H7 (cell line): ENCODE measurements at places on chromosomes 3 and 15.

- DNase-seq = no peak
Observed at GRCh38 chr3:61637088-61638051, 76.0 kb downstream of the PTPRG start.

DNA sequence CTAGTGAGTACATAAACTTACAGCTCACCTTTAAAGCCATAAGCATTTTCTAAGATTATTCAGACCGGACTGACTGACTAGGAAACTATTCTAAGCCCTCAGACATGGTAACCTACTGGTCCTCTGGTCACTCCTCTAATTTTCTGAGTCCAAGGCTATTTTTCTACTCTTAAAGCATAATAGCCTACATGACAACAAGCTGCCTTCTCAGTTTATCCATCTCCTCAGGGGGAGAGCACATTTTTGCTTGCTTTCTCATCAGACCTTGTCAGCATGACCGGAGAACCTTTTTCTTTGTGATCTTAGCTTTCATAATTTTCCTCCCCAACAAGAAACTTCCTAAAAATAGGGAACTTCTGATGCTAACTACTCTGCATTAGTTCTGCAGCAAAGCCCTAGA lies 38.4 kb downstream of the UBP1 start:
- no peak for DNase-seq

GRCh38 chr3:45137656-45138181 lies 8.5 kb downstream of the CDCP1 start:
- no peak for DNase-seq

DNA sequence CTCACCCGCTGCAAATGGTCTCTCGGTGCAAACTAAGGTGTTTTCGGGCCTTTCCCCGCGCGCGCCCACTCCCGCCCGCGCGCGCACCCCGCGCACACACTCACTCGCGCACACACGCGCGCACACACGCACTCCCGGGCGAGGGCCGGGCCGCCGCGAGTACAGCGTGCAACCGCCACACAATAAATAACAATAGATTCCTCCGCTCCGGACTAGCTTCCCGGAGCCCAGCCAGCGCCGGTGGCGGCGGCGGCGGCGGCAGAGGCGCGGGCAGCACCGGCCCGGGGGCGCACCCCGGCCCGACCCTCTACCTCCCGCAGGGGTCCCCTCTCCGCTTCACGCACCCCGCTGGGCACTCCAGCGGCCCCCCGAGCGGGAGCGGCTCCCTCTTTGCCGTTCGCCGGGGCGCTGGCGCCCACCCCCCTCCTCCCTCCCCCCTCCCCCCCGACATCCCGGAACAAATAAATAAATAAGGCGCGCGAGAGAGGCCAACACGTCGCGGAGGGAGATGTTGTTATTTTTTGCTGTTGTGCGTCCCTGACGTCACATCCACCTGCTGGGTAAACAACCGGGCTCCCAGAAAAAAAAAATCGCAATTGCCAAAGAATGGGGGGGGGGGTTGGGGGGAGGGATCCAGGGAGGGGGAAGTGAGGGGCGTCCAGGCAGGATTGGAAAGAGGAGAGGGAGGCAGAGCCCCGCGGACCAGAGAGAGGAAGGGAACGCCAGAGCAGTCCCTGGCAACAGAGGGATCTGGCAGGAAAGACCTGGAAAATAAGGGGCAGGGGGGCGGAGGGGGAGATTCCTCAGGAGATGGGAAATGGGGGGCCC lies at the start of gene FOXP1:
Gene FOXP1 (minus strand): TSS at position 163 of the 828 bp plus-strand sequence. CDS start 385,347 bp downstream, outside the sequence.
- peak; percentile 82 for DNase-seq

DNA sequence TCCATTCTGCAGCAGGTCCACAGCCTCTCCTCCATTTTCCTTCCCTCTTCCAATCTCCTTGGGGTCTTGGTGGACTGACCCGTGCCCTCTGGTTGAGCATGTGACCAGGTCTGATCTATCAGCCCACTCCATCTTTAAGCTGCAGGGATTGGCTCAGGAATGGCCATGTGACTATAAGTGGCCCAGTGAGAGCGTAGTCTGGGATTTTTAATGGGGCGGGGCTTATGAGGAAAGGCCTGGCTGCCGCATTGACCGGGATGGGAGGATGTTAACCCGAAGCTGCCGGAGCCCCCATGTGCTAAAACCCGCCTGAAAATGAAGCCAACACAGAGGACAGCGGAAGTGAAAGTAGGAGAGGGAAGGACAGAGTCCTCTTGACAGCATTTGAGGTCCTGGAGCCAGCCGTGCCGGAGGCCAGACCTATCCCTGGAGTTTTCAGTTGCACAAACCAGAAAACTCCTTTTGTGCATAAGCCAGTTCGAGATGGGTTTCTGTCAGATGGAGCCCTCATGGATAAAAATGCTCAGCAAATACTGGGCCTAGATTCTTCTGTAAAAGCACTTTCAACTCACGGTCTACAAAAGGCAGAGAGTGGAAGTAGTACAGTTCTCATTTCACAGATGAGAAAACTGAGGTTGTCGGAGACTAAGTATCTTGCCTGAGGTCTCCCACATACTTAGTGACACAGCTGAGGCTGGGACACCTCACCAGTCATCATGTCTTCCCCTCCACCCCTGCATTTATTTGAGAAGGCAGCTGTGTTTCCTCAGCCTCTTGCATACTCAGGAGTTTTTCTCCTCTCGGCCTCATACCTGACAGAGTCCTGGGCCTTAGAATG lies 61.9 kb downstream of the ATP2B2 start:
- DNase-seq = peak; percentile 40

GRCh38 chr3:141725036-141725435 lies 13.1 kb upstream of the RNF7 start:
- no peak for DNase-seq

DNA sequence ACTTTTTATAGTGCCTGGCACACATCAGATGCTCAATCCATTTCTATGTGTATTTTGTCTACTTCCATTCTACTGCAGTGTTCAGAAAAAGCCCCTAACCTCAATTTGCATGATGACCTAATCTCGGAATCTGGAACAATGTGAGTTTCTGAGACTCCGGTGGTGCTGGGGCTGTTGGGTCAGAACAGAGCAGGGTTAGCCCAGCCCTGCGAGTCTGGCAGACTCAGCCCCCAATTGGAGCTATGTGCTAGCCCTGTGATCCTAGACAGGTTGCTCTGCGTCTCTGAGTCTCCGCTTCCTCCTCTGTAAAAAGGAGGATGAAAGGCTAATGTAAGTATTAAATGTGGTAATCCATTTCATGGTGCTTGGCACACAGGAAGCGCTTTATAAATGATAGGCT lies 95.0 kb upstream of the ICE2 start:
- DNase-seq = no peak

DNA sequence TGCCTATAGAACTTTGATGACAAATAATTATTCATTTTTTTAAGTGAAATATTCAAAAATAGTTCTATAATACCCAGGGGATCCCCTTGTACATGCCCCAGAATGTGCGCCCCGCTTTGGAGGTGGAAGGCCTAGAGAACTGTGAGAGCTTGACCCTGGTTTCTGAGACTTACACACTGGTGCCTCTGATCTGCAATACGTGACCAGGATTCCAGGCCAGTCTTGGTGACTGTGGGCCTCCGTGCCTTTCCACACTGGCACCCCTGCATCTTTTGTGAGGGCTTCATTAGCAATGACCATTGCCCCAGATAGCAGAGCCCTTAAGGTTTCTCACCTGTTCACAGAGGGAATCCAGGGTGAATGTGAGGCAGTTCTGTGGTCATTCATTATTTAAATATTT lies 44.0 kb downstream of the CLSTN2 start:
- DNase-seq = no peak

DNA sequence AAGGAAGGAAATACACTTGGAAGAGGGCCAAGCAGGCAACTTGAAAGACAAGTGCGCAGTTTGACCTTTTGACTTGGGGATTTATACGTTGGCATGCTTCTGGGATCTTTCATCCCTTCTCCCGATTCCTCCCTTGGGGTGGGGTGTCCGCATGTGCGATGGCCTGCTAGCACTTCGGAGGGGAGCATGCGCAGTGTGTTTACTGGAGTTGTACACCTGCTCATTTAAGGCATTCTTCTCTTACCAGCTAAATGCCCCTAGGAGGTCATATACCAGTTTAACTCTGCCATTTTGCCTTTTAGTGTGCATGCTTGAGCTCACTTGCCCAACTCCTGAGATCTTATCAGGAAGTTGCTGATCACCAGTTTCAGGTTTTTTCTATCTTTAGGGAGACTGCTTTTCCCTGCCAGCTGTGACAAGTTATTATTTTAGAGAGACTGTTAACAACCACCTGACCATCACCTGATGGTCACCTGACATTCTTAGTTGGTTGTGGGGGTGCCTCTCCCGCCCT lies 63.5 kb downstream of the BFSP2 start:
- no peak for DNase-seq

GRCh38 chr3:66762916-66763693 lies 235.0 kb upstream of the KBTBD8 start:
- DNase-seq = no peak

DNA sequence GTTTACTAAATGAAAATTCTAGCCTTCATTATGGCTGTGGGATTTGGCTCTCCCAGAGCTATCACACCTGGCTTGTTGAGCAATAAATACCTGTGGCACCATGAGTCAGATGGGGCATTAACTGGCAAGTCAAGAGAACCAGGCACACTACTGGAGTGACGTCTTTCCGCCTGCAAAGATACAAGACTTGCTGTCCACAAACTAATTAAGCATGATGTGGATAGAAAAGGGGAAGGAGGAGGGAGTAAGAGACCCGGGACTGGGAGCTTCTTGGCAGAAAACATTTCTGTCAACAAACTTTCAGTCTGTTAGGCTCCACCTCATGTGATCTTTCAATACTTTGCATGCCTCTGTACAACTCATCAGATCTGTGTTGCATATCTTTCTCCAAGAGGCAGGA lies 56.5 kb downstream of the CLDN1 start:
- DNase-seq = no peak

GRCh38 chr3:44932986-44933944 lies 42.7 kb downstream of the ZDHHC3 start:
- no peak for DNase-seq

- peak; percentile 57 for DNase-seq
Observed at GRCh38 chr3:197580253-197580691, 24.5 kb upstream of the BDH1 start.

- no peak for DNase-seq
Observed at GRCh38 chr15:54559405-54560069, 581.3 kb downstream of the UNC13C start.

DNA sequence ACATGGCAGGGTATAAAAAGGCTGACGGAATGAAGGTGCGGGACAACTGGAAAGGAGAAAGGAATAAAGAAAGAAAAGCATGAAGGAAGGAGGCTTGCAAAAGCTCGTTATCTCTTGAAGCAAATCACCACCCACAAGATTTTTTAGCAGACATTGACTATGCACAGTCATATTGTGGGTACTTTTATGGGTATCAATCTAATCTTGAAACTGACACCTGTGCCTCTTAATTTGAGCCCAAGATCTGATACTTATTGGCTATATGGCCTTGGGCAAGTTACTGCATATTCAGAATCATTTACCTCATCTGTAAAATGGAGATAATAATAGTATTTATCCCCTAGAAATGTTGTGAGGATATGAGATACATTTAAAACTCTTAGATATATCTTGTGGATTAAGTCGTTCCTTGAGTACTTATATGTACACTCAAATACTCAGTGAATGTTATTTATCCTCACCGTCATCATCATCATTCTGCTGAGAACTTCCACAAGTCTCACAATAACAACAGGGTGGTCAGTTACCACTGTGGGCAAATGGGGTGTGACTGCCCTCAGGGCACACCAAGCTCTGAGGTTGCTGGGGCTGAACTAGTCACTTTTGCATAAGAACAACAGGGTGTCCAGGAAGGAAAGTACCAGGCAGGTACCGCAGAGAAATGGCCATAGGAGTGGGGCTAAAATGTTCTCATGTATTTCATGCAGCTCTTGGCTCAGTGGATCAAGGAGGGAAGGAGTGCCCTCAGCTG lies 266.1 kb downstream of the SLC9A9 start:
- no peak for DNase-seq

DNA sequence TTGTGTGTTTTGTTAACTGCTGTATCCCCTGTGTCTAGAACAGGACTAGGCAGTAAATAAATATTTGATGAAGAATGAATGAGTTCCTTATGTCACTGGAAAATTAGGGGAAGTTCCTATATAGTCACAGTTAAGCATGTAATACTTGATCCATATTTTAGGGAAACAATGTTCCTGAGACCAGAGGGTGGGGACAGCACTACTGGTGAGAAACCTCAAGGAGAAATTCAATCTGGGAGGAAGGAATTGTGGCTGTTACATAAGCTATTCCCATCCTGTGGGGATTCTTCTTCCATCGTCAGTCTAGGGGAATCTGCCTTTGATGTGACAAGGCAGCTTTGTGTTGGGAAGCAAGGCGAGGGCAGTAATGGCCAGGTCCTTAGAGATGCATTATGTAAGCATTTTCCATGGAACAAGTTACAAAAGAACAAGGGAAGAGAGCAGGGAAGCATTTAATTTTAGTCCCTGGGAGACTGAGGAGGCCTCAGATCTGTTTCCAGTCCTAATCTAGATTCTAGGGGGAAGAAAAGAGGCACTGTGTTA lies 219.3 kb upstream of the TTC14 start:
- DNase-seq = peak; percentile 0
